ENCODE measurements at places on chromosomes 1 and 21. TPM values are rescaled to one million over a fixed set of nuclear protein-coding genes. Genes with fewer than 3 reads are reported as not detected.

The PAQR6 gene
- total RNA-seq, result 4.0 TPM

The LAMTOR2 gene
- total RNA-seq, result 49.4 TPM

The FCRLA gene
- total RNA-seq, result not detected

The PRAMEF10 gene
- 6.6 TPM for total RNA-seq

The TPRG1L gene
- total RNA-seq, result 51.2 TPM

The NFIA gene
- 73.9 TPM for total RNA-seq

The ADAR gene
- total RNA-seq, result 76.3 TPM

The HRNR gene
- not detected for total RNA-seq

The C1QC gene
- 305 TPM for total RNA-seq

The AQP10 gene
- total RNA-seq, result not detected

The LEPROT gene
- 26.6 TPM for total RNA-seq

The PRRX1 gene
- 0.31 TPM for total RNA-seq

The SLAMF7 gene
- 0.74 TPM for total RNA-seq

The EFNA3 gene
- 4.0 TPM for total RNA-seq

The PRKAA2 gene
- total RNA-seq, result 0.37 TPM

The GJA9 gene
- not detected for total RNA-seq

The TMEM125 gene
- total RNA-seq, result 0.27 TPM

The ANKRD35 gene
- 2.5 TPM for total RNA-seq

The PPIE gene
- 20.4 TPM for total RNA-seq

The SPRR1A gene
- not detected for total RNA-seq

The MAPKAPK2 gene
- total RNA-seq, result 33.5 TPM

The GPR37L1 gene
- 0.12 TPM for total RNA-seq

The TRIM58 gene
- not detected for total RNA-seq

The GRIK1 gene
- total RNA-seq, result not detected

The ZNF593OS gene
- not detected for total RNA-seq

The COL6A2 gene
- total RNA-seq, result 30.9 TPM

The UBE2U gene
- total RNA-seq, result not detected

The DEPDC1 gene
- total RNA-seq, result not detected

The VAMP3 gene
- 39.9 TPM for total RNA-seq

The CELA3A gene
- total RNA-seq, result not detected

The ACTN2 gene
- 0.43 TPM for total RNA-seq

The GCSAML gene
- total RNA-seq, result not detected

The SNX27 gene
- total RNA-seq, result 15.9 TPM

The BRDT gene
- not detected for total RNA-seq

The NUP133 gene
- 11.5 TPM for total RNA-seq

The LIN28A gene
- not detected for total RNA-seq

The TCEA3 gene
- 83.4 TPM for total RNA-seq

The HSPB7 gene
- total RNA-seq, result 0.54 TPM

The COG2 gene
- 9.7 TPM for total RNA-seq

The SFN gene
- total RNA-seq, result 2.2 TPM

The SLC2A5 gene
- 0.29 TPM for total RNA-seq

The PWP2 gene
- 7.5 TPM for total RNA-seq

The KIRREL1 gene
- total RNA-seq, result 3.5 TPM

The RORC gene
- 25.3 TPM for total RNA-seq

The KRTAP12-4 gene
- total RNA-seq, result not detected
